ENCODE measurements at places on chromosomes 6 and 20.

DNA sequence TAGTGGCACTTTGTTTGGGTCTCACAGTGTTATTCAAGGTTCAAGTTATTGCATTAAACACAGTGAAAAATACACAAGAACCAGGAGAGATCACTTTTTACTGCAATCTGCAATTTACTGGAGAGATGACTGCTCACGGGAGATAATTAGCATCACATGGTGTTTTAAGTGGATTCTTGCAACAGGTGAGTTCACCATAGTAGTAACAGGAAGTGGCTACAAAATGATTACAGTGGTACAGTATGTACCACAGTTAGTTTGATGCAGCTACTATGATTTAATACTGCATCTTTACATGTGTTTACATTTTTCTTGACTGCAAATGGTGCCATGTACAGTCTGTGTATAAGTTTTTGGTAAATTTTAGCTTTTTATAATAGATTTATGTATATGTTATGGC is 96.5 kb upstream of the SCP2D1 start:
- DNase-seq, result peak; percentile 26

DNA sequence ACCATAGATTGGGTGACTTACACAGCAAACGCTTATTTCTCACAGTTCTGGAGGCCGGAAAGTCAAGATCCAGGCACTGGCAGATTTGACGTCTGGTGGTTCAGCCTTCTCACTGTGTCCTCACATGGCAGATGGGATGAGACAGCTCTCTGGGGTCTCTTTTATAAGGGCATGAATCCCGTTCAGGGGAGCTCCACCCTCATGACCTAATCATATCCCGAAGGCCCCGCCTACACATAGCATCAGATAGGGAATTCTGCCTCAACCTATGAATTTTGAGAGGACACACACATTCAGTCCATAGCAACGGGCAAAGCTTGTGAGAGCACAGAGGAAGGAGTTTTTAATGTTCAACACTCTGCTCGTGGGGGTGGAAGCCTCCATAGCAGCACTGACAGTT is 27.5 kb downstream of the DAAM2 start:
- DNase-seq, result no peak

- no peak for DNase-seq
Measured at GRCh38 chr6:79239536-79240168, 5.2 kb upstream of the HMGN3 start.

DNA sequence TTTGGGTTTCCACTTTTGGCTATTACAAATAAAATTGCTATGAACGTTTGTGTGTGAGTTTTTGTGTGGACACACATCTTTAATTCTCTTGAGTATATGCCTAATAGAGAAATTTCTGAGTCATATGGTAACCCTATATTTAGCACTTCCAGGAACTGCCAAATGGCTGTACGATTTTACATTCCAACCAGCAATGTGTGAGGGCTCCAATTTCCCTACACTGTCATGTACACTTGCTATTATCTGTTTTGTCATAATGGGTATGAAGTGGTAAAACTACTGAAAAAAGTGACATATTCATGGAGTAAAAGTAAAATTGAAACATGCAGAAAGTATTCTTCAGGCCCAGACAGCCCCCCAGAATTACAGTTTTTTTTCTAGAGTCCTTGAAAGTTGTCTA is 59.6 kb upstream of the ESR1 start:
- DNase-seq, result no peak

DNA sequence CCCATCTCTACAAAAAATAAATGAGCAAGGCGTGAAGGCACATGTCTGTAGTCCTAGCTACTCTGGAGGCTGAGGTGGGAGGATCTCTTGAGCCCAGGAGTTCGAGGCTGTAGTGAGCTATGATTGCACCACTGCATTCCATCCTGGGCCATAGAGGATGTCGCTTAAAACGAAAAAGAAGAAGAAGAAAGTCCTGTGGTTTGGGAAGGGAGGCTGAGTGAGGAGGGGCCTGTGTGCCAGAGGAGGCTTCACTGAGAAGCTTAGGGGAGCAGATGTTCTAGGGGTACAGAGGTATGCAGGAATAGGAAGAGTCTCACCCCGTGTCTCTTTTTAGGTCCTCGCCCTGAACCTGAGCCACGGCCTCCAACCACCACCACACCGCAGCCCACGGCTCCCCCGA is 4.2 kb downstream of the MMP9 start:
- DNase-seq, result no peak

GRCh38 chr20:51574248-51575033 is 31.9 kb upstream of the NFATC2 start:
- DNase-seq, result no peak

GRCh38 chr6:228881-229651 is 63.2 kb upstream of the DUSP22 start:
- no peak for DNase-seq
